ENCODE measurements at places on chromosomes 3 and 15.
A peak's percentile ranks its signal among the peaks of the same experiment; 100 is the strongest.

DNA sequence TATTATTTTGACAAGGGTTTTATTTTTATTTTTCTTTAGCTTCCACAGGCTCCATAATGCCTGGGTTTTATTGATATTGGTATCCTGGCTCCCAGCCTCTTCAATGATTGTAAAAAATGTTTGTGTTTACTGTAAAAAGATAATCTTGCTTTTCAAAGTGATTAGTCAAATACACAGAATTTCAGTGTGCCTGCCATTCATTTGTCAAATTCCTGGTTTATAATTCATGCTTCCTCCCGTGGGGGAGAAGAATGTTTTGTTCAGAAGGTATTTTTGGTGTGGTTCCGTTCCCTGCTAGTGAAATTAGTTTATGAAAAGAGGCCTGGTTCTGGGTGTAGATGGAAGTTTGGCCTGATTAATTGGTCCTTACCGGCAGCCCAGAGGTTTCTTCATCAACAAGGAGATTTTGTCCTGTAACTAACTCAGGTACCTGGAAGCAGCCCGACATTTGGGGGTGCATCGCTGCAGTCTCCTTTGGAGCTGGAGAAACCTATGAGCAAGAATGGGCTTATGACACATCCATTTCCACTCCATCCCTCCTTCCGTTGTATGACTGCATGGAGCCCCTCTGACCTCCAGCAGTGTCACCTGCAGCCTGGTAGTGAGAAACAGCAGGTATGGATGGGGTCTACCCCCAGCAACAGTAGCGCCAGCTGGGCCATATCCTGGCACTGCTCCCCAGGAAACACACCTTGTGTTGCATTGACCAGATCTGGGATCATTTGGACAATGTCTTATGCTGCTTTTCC is 101.5 kb downstream of the PGPEP1L start:
- no peak for DNase-seq

DNA sequence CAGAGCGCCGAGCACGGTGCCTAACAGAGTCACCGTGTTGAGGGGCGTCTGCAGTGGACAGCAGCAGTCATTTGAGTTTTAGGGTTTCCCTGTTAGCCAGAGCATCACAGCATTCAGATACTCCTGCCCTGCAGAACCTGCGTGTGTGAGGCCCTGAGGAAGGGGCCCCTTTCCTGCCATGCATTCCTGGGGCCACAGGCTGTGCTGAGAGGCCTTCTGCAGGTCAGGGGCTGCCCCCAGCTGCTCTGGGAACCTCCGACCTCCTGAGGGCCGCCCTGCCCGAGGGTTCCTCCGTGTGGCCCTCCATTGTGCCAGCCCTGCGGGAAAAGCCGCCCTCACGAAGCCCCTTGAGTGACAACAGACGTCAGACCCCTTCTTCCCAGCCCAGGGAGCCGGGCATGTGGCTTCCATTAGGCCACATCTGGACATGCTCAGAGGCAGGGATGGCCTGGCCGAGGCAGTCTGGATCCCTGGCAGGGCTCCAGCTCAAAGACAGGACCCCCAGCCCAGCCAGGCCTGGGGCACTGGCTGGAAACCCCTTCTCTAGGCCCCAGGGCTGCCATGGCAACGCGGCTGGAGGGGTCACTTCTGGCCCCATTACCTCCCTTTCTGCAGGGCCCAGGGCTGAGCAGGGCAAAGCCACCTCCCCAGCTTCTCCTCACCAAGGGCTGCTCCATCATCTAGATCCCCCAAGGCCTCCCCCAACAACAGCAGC is 25.3 kb downstream of the FBLN2 start:
- peak; percentile 62 for DNase-seq

DNA sequence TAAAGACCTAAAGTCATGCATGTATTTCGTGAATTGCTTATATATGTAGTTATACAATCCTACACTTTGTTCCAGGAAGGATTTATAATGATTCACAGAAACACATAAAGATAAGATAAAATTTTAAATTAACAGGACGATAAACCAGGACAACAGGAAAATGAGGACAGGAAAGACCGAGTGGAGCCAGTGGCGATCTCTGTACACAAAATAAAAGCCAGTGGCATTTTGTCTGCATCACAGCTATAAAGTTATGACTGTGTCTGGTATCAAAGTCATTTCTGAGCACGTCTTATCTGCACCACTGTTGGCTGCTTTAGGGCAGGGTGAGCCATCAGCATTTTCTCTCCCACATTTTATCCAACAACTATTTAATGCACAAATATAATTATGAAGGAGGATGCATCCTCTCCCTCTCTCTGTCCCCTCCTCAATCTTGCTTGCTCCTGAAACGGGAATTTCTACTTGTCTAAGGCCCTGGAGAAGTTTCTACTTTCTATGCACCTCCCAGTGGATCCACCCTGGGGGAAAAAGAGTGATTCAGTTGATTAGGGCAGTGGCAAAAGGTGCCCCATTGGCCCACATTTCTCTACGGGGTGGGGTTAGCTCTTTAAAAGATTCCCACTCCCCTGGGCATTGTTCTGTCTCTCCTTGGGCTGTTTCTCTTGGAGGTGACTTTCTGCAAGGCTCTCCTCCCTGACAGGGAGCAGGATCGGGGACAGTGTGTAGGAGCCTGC is 159.4 kb upstream of the UBE2E1 start:
- DNase-seq: no peak

DNA sequence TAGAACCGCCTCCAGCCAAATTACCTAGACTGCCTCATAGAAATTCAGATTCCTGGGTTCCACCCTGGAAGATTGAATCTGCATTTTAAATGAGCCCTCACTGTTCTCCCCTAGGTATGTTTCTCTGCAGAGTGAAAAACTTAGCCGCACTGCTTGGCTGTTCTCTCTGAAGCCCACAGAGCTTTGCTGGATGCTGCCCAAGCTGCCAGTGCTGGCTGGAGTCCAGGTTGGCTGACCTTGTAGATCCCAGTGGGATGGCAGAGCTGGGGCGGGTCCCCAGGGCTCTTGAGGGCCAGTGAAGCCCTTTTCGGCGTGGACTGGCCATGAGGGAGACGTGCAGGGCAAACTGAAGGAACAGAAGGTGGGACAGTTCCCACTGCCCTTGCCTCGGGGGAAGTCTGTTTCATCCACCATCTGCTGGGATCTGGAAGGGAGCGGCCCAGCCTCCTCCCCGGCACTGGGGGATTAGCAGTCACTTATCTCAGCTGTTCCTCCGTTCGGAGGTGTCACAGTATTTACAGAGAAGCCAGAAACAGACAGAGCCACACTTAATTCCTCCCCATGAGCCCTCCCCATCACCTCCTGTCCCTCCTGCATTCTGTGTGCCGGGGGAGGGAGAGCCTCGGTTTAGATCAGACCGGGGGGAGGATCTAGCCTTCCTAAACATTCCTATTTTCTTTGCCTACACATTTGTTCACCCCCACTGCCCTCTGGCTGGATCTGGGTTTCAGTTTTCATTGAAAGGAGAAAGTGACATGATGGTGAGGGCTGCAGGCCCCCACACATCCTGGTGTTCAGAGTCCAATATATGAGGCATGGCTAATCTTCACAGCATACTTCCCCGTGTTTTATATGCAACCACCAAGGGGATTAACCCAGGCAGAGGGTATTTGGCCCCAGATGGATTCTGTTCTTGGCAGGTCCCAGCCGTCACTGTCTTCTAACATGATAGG is 4.1 kb upstream of the ACTC1 start:
- DNase-seq: peak; percentile 38

DNA sequence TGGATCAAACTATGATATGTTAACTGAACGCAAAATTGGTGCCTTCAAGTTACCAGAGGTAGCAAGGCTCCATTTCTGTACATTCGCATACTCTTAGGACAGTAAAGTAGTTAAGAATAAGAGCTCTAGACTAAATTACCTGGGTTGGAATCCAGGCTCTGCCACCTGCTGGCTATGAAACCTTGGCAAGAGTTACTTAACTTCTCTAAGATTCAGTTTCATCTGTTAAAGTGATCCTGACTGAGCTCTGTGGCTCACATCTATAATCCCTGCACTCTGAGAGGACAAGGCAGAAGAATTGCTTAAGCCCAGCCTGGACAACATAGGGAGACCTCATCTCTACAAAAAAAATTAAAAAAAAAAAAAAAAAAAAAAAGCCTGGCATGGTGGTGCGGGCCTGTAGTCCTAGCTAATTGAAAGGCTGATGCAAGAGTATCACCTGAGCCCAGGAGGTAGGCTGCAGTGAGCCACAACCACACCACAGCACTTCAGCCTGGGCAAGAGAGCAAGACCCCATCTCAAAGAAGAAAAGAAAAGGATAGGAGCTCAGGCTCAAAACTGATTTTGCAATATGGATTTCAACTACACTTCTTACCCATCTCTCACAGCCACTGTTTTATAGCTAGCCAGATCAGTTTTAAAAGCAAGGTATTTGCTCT is 21.3 kb downstream of the GSK3B start:
- no peak for DNase-seq
